ENCODE measurements at places on chromosomes 6 and 20. TPM values are rescaled to one million over a fixed set of nuclear protein-coding genes. Genes with fewer than 3 reads are reported as not detected.

GRCh38 chr20:51480507-51481270, 61.8 kb downstream of the NFATC2 start:
- H3K4me1 ChIP-seq: peaks cover 23% of the 10 kb centered on the region
- peaks cover 2% of the 10 kb centered on the region for H3K27me3 ChIP-seq
- no peak overlapping the region for H3K4me3 ChIP-seq

The MUCL3 gene
- not detected for total RNA-seq

The TCP11 gene
- 0.18 TPM for total RNA-seq

GRCh38 chr6:111724039-111724438, 118.4 kb upstream of the TRAF3IP2 start:
- H3K4me1 ChIP-seq: peaks cover 55% of the 10 kb centered on the region
- peak overlapping the region; percentile 76 for H3K4me3 ChIP-seq
- H3K27ac ChIP-seq: peak overlapping the region; percentile 62
- peaks cover 16% of the 10 kb centered on the region for H3K27me3 ChIP-seq
- H3K36me3 ChIP-seq: peaks cover 26% of the 10 kb centered on the region

DNA sequence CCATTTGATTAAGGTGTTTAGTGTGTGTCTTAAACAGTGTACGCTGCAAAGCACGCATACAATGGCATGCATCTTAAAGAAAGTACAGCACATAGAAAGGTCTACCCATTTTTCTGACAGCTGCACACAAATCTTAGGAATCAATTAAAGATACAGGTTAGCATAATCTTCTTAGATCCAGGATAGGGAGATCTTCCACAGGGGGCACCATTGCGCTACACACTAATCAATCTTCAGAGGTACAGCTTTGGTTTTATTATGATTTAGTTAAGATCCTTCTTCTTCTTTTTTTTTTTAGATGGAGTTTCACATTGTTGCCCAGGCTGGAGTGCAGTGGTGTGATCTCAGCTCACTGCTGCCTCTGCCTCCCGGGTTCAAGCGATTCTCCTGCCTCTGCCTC, 63.7 kb upstream of the BEND3 start:
- no peaks in the 10 kb centered on the region for H3K4me1 ChIP-seq
- H3K4me3 ChIP-seq: no peak overlapping the region
- no peak for DNase-seq
- no peaks in the 10 kb centered on the region for H3K27me3 ChIP-seq
- no peaks in the 10 kb centered on the region for H3K36me3 ChIP-seq

The ZNF217 gene
- total RNA-seq: 76.7 TPM

DNA sequence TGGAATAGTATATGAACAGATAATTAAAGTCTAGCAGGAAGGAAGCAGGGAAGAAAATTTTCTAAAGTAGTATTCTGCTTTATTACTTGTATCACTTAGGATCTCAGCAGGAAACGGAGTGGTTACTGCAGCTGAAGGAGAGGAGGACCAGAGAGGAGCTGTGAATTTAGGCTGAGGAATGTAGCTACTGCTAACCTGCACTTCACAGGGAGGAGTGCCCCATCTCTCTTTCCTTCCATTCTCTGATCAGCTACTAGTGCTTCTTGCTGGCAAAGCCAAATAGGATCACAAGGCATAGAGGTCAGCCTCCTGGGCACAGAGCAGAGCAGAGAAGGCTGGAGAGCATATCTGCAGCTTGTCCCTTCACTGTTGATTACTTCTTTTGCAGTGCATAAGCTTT, 205.3 kb upstream of the ASCC3 start:
- H3K4me1 ChIP-seq: peaks cover 3% of the 10 kb centered on the region

The DDAH2 gene
- total RNA-seq: 145 TPM

- H3K27me3 ChIP-seq: peaks cover 1% of the 10 kb centered on the region
- H3K4me3 ChIP-seq: no peak overlapping the region
- H3K27ac ChIP-seq: no peak overlapping the region
- H3K36me3 ChIP-seq: no peaks in the 10 kb centered on the region
- H3K4me1 ChIP-seq: no peaks in the 10 kb centered on the region
- DNase-seq: no peak
Measured at GRCh38 chr6:19830171-19830570, 7.0 kb upstream of the ID4 start.

All from endothelial cell (in vitro differentiated cells).